Type B pancreatic cell (in vitro differentiated cells): ENCODE measurements at places on chromosomes 2 and 18.
A peak's percentile ranks its signal among the peaks of the same experiment; 100 is the strongest.

DNA sequence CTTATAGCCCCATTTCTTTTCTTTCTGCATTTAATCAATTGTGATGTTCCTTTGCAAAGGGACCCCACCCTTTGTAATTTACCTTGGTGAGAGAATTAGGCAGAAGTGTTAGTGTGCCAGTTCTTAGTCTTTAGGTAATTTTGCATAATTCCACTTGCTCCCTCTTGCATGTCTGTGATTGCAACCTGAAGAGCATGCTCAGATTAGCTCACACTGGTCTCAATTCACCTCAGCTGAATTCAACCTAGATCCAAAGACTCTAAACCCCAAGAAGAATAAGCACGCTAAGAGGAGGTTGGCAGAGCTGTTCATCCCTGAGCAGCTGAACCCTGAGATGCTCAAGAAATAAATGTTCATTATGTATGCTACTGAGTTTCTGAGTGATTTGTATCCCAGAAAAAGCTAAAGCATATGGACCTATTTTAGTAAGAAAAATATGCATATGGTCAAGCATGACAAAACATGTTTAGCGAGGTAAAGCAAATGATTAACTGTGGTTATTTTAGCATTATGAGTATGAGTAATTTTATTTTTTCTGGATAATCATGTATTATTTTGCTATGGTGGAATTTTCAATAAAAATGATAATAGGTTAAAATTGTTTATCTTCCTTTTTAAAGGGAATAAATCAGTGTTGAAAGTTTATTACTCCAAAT is 299.2 kb upstream of the ZSWIM2 start:
- DNase-seq, result no peak

- DNase-seq, result no peak
These were observed 305.5 kb downstream of the PTPRM start for GRCh38 chr18:7872569-7872968.

DNA sequence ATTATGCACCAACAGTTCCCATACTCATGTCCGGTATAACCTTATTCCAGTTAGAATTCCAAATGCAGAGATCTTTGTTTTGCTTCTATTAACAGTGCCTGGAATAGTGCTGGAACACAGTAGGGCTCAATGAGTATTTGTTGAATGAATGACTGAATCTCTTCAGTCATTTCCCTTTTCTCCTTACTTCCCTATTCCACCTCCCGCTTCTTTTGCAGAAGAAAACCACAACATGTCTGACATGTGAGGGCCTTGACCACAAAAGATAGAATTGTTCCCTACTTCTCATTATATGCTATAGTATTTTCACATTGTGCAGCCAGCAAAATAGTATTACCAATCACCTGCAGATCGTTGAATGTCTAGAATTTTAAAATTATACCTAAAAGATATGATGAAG is 19.5 kb upstream of the HNRNPLL start:
- DNase-seq, result no peak

DNA sequence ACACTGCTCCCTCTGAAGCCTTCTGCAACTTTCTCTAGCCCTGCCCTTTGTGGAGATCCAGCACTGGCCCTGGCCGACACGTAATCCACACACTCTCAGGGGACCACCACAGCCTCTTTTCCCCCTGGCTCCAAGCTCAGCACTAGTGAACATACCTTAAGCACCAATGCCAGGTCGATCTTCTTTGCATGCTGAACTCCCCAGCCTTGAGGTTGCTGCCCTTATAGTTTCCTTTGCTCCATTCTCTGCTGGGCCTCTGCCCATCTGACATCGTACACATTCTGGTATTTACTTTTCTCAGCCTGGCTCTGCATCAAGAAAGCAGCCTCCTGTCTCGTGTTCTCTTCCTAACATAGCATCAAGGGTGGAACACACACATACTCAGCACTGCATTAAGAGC is 361.5 kb downstream of the LPIN1 start:
- DNase-seq, result no peak

GRCh38 chr18:64966667-64967066 is 784.1 kb upstream of the CDH7 start:
- no peak for DNase-seq

DNA sequence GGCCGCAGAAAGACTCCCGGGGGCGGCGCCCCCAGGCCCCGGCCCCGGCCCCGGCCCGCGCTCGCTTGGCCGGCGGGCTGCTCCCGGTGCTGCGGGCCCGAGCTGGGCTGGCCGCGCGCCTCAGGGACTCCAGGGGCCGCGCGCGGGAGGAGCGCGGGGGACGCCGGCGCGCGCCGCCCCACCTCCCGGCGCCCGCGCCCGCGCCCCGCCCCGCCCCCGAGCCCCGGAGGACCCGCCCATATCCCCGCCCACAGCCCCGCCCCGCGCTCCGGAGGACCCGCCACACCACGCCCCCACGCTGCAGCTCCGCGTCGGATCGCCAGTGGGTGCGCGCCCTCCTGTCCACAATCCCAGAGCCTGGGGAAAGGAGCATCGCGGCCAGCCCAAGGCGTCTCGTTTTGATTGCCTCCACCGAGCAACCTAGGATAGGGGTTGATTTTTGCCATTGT is at the start of gene PARD6G:
PARD6G (minus strand) TSS at position 122 of the 449 bp plus-strand sequence. CDS start 166 bp downstream, outside the sequence.
- peak; percentile 82 for DNase-seq

DNA sequence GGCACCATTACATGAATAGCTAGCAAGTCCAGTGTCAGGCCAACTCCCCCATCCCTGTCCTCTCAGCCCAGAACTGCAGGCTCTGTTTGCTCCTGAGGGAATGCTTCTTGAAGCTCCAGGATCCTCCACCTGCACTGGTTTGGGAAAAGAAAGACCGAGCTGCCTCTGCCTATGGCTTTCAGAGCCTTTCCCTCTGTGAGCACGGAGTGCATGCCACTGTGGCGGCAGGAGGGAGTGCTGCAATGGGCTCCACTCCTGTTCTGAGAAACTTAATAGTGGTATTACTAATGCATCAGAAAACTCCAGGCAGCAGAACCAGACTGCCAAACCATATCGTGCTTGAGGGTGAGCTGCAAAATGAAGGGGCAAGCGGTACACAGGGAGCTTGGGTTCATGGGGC is 271.8 kb downstream of the SRBD1 start:
- DNase-seq, result no peak

DNA sequence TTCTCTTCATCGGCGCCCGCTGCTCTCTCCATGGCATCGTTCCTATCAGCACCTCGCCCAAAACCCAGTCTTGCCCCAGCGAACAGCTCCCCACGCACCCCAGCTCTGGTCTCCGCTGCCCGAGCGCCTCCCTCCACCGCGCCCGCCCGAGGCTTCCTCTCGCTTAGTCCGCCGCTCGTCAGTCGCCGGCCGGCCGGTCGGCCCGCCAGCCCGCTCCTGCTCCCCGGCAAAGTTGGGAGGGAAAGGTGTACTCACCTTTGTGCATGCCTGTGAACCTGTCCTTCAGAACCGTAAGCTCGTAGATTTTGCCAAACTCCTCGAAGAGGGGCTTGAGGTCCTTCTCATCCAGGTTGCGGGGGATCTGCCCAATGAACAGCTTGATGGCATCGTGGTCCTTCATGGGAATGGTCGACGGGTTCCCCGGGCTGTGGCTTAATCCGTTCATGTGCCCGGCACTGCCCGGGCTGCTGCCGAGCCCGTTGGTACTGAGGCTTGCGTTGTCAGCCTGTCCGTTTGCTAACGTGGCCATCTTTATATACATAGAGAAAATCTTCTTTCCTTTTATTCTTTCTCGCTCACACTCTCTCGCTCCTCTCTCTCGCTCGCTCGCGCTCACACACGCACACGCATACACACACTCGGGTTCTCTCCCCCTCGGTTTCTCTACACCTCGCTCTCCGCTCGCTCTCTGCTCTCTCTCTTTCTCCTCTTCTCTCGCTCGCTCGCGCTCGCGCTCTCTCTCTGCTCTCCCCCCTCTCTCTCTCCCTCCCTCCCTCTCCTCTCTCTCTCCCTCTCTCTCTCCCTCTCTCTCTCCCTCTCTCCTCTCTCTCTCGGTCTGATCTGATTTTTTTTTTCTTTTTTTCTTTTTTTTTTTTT is at the start of gene CELF4:
CELF4 (minus strand) TSS at position 698 of the 876 bp plus-strand sequence.
- DNase-seq, result no peak

DNA sequence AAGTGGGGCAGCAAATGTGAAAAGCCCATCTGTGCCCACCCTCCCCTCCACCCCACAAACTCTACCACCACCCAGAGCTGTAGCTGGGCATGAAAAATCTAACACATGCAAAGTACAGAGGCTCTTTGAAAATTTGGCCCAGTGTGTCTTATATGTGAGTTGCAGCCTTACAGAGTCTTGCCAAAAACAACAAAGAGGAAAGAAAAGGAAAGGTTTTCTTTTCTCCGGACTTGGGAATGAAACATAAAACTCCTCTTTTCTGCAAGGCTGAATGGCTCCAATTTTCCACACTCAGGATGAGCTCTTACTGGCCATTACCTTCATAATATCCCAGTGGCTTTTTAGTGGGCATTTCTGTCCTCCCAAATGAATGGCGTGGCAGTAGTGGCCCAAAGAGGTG is 27.9 kb upstream of the POU3F3 start:
- DNase-seq, result no peak

GRCh38 chr2:16671760-16672159 is 6.1 kb upstream of the CYRIA start:
- DNase-seq, result no peak

DNA sequence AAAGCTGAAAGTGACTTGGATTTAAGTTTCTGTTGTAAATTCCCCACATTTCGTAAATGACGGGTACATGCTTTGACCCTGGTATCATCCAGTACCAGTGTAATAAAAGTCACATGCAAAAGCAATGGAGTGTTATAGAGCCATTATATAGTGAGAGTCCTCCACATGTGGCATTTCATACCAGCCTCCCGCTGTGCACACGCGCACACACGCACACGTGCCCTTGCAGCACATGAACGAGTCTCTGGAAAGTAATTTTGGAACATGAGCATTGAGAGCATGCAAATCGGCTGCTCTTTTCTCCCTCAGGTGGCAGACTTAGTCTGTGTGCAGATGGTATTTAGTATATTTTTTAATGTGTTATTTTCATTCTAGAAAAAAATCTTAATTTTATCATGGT is 198.1 kb downstream of the ZNF407 start:
- no peak for DNase-seq

GRCh38 chr2:199464606-199465352 is 7.0 kb upstream of the SATB2 start:
- DNase-seq, result no peak

- no peak for DNase-seq
These were observed 52.2 kb downstream of the PLB1 start for GRCh38 chr2:28547906-28548600.

GRCh38 chr2:220949466-220949865 is 622.6 kb downstream of the EPHA4 start:
- DNase-seq, result no peak

GRCh38 chr2:114354199-114354598 is 88.2 kb upstream of the DPP10 start:
- no peak for DNase-seq

DNA sequence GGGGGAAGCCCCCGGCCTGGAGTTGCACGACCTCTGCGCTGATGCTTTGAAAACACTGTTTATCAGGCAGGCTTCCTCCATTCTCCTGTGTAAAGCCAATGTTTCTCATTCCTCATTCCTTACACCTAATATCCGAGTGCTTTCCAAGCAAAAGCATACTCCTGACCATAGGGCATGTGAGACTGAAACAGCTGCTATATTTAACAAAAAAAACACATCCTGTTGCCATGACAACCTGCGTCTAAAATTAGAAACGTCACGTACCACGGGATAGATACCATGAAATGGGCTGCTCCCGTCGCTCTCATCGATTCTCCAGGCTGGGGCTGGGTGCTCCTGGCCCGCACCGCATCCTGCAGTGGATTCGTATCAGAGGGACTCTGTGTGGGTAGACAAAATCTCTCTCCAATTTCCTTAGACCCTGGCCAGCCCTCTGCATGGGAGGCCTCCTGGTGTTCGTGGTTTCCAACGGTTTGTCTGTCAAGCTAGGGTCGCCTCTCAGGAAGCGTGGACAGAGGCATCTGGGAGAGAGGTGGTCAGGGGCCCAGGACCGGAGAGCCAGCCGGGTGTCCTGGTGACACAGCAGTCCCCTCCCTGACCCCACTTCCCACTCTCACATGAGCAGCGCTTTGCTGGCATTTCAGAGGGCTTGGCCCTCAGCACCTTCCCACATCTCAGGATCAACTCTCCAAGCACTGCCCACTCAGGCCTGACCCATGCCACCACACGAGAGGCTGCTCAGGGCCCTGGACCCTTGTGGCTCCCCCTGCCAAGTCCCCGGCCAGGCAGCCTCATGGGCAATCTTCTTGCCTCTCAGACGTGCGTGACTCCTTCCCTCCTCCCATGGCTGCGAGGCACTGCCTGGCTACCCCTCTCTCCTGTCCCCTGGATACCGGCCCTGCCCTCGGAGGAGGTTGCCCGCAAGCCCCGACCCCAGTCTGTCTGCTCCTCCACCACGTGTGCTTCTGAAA is 268.1 kb downstream of the NDUFA10 start:
- DNase-seq, result no peak

- DNase-seq, result peak; percentile 6
These were observed 154.8 kb upstream of the FHL2 start for GRCh38 chr2:105553538-105554196.

- no peak for DNase-seq
These were observed 757.5 kb upstream of the TMEFF2 start for GRCh38 chr2:192952245-192952644.

- DNase-seq, result no peak
These were observed 67.9 kb upstream of the SLC25A52 start for GRCh38 chr18:31828613-31829012.

- DNase-seq, result no peak
These were observed 281.7 kb upstream of the UBE2E3 start for GRCh38 chr2:180698668-180699067.

DNA sequence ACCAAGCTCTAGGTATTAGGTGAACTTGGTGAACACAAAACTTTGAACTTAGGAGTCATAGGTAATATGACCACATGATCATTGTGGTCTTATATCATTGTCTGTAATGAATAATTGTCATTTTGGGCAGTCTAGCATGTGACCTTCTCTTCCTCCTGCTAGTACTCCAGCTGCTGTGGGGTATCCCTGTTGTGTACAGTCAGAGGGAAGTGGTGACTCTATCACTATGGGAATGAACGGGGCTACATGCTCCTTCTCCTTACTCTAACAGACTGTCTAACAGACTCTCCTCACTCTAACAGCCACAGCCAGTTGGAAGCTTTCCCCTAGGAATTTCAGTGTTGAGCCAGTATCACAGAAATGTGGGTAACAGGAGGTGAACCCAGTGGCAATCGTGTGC is 68.2 kb upstream of the NEDD4L start:
- no peak for DNase-seq

DNA sequence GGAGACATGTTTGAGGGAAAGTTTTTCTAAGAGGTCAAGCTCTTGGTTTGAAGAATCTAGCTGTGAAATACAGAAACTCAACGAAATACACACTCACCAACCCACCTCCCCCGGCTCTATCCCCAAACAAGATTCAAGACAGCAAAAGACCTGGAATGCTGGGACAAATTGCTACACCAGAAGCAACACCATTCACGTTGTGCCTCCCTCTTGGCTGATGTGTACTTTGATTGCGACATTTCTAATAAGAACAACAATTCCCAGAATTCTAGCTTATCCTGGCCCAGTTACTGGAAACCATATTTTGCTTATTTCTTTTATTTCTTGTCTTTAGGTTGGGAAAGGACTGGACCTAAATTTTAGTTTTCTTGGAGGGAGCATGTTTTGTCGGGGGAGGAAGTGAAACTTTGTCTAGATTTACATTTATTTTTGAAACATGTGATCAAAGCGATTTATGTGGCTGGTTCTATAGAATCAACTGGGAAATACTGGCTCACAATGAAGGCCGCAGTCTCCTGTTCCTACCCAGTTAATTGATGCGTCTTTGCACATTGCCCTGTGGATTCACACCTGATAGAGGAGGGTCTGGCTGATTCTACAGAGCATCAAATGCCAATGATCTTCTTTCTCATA is 29.6 kb upstream of the LPIN1 start:
- no peak for DNase-seq
